ENCODE measurements at places on chromosomes 3 and 15.

- DNase-seq: peak; percentile 37
Measured at GRCh38 chr3:45123581-45124269, 22.5 kb downstream of the CDCP1 start.

- no peak for DNase-seq
Measured at GRCh38 chr3:95334461-95334860, 1271.6 kb downstream of the NSUN3 start.

- DNase-seq: no peak
Measured at GRCh38 chr3:149812165-149812605, 830 bp upstream of the RNF13 start.

DNA sequence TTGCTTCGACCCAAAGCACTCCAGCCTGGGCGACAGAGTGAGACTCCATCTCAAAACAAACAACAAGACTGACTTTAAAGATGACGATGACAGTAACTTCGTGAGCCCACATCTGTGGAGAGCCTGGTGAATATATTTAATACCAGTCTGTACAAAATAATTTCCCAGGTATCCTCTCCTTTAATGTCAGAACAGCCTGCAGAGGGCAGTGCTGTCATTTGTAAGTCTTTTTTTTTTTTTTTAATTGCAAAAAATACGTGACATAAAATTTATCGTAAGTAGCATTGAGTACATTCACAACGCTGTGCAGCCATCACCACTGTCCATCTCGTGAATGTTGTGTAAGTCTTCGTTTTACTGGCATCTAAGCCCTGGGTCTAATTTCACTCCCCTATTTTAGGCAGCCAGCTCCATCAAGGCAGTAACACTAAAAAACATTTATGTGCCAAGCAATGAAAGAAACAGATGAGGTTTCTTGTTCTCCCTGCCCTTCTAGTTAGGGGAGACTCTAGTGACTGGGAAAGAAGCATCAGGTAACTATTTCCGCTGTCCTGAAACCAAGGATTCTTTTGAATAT is 1.4 kb downstream of the HTD2 start:
- DNase-seq: peak; percentile 70

DNA sequence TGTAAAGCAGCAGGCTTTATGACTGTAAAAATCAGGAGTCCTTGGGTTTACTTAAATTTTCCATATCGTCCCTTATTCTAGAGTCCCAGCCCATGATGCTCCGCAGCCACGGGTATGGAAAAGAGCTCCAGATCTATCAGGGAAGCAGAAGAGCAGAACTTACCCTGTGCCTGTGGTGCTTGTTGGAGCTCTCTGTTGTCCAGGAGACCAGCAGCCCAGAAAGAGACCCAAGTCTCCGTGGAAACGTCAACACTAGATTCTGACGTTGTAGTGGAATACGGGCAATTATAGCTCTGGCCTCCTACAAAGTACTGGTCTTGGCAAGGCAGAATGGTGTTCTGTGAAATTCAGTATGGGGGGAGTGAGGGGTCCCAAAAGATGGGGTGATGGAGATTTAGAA is 2.0 kb downstream of the GMNC start:
- DNase-seq: no peak

DNA sequence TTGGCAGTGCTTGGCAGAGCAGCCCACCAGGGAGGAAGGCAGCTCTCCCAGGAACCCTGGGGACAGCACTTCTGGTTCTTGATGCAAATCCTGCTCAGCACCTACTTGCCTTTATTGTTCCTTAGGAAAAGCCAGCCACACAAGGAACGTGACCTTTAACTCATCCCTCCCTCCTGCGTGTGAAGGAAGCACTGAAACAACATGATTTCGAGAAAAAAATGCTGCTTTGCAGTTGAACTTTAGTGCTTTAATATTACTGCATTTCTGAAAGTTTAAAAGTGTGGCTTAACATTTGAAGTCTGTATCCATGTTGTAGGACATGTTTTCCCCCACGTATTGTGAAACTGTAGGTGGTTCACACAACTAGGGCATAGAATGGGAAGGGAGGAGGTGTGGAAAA is 50.4 kb upstream of the CTNNB1 start:
- DNase-seq: no peak

GRCh38 chr15:57384024-57384423 is 7.7 kb downstream of the CGNL1 start:
- DNase-seq: no peak

DNA sequence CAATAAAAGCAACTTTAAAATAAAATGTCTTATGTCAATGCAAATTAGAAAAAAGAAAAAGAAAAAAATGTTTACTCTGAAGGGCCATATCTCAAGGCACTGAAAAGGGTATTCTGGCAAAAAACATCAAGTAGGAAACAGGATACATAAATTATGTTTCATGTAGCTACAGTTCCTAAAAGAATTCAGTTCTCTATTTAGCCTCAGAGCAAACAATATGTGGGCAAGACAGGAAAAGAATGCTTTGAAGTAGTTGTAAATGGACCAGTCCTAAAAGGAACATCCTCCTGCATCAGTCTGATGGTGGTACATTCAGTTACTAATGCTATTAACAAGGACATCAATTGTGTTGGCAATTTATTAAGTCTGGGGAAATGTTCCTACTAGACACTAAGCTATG is 8.1 kb downstream of the COMMD2 start:
- no peak for DNase-seq

DNA sequence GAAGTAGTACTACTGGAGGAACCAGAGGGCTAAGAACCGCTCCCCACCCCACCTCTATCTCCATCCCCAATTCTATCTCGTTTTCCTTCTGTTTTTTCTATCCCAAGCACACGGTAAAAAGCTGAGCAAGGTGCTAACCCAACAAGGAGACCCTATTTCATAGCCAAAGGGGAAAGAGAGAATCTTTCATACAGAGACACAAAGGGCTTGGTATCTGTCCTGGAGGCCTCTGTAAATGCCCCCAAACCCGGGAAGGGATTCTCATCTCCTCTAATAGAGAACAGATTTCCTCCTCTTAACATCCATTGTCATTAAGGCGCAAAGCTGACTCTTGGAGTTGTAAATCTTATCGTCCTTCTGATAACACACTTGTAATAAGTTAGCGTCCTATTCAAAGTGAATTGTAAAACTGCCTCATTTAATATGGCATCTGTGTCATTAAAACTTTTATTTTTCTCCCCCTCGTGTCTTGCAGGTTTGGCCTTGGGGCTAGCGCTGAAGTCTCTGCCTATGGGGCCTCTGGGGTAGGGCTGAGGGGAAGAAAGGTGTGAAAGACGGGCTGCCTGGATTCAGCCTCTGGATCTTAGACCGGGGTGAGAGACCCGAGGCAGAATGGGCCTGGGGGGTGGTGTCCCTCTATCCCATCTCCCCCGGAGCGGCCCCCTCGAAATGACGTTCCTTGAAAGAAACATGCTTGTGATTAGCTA is 12.1 kb downstream of the NR2F2 start:
- DNase-seq: no peak

DNA sequence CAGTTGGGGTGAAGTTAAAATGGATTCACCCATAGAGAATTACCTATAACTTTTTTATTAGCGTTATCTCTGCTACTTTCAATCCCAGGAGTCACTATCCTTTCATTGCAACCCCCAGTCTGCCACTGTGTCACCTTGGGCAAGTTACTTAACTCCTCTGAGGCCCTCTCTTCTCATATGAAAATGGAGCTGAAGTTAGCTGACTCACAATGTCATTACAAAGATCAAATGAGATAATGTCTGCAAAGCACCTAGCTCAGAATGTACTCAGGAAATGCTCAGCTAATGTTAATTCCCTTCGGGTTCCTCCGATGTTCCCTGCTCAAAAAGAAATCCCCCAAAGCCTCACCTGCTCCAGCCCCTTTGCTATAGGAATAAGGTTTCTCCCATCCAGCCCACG is 50.0 kb downstream of the TRIM42 start:
- no peak for DNase-seq

DNA sequence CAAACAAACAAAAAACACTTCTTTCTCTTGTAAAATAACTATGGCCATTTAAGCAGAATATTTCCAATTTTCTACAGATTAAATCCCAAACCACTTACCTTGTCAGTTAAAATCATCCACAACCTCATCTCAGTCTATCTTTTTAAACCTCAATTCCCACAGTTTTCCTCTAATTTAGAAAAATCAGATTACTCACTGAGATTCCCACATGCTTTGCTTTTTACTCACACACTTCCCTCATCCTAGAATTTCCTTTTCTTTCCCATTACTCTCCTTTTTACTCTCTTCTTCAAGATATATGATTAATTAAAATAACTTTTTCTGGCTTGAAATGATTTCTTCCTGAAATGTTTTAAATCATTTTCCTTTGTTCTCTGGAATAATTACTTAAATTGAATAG is 790.7 kb downstream of the ROBO1 start:
- no peak for DNase-seq

DNA sequence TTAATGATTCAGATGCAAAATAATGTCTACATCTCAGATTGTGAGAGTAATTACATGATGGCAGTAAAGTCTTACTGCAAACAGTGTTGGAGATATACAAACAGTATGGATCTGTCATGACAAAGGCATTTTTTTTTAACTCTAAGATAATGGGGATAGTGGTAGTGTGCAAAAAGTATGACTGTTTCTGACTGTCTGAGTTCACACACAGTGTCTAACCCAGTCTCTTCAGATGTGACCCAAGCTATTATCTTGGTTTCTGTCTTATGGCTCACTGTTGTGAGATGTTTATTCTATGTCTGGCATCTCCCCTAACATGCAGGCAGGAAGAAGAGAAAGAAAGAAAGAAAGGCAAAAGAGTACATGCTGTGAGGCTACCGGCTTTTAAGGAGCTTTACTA is 17.0 kb downstream of the RPL39L start:
- no peak for DNase-seq

- no peak for DNase-seq
Measured at GRCh38 chr3:30628901-30629590, 22.6 kb downstream of the TGFBR2 start.

DNA sequence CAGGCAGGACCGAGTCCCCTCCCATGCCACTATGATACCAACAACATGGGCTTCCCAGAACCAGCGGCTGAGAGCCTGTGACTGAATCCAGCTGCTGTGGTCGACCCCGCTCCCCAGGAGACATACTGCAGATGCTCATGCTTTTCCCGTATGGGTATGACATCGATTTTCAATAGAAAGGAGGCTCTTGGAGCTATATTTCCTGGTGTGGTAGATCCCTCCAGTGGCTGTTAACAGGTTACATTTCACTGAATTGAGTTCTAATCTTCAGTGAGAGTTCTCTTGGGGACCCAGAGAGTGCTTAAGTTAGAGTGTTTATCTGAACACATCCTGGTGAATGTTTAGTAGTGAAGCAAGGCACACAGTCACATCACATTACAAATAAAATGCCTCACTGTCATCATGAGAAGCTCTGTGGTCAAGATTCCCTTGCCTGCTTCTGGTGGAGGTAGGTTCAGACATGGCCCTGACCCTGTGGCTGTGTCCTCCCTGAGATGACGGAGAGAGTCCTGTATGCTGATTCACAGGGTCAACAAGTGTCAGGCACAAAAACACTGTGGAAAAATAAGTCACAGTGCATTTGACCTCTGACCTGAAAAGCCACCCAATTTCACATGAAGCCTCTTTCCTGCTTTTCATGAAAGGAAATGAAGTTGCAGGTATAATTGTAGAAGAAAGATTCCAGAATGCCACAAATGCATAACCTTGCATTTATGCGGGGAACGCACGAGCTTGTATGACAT is 110.9 kb downstream of the GABRG3 start:
- no peak for DNase-seq

All from fibroblast of gingiva (primary cell).